ENCODE measurements at places on chromosomes 12 and 14.

- DNase-seq, result no peak
Measured at GRCh38 chr12:111954969-111955368, 58.0 kb downstream of the TMEM116 start.

DNA sequence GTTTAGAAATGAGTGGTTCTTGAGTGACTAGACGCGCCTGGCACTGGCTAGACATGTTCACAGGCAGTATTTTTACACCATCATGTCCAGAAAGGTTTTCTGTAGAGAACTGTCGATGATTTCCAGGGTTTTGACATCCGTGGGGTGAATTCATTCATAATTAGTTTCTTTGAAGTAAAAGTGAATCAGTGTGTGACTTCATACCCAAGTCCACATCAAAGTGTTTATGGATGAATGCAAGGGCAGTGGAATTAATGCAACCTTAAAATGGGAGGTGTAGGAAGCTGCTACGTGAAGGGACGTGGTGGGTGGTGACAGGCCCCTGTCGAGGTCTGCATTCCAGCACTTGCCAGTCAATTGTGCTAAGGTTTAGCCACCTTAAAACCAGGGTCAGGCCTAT lies 38.4 kb upstream of the ELK3 start:
- no peak for DNase-seq

- DNase-seq, result no peak
Measured at GRCh38 chr14:36295642-36296627, 24.5 kb downstream of the MBIP start.

DNA sequence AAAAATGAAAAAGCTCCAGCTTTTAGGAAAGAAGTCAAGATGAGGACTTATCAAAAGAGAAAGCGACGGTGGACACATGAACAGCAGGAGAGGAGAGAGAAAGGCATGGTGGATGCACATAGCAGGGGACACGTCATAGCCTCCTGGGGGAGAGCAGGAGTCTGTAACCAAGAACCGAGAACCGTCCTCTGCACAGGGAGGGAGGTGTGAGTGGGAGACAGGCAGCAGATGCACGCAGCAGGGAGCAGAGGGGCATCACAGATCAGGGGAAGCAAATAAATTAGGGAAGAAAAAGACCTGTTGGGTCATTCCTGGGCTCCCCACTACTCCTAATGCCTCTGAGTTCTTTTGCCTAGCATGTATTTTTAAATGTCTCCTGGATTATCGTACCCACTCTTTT lies 138.1 kb upstream of the RMST start:
- no peak for DNase-seq

DNA sequence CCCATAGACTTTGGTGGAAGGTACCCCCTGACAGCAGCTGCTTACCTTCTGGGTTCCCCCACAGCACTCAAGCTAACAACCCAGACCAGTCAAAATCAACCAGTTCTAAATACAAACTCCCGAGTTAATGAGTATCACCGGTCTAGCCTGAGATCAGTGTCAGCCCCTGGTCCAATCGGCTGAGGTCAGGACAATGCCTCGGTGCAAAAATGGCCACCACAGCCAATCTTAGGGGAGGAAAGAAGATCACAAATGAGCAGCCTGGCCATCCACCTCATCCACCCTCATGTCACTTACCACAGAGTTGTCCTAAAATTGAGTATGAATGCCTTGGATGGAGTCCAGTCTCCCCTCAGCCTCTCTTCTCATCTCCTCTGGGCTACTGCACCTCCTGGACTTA lies 128.5 kb downstream of the PHETA1 start:
- DNase-seq, result no peak

DNA sequence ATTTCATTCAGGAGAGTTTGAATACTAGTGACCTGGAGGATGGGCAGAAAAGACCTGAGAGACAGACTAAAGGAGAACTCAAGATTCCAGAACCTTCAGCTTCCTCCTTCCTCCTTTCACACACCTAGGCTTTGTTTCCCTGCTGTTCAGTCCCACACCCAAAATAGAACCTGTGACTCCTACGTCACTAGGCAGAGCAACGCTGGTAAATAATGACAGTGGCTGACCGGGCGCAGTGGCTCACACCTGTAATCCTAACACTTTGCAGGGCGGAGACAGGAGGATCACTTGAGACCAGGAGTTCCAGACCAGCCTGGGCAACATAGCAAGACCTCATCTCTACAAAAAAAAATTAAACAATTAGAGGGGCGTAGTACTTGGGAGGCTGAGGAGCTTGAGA lies 166.4 kb upstream of the FKBP4 start:
- DNase-seq, result no peak

DNA sequence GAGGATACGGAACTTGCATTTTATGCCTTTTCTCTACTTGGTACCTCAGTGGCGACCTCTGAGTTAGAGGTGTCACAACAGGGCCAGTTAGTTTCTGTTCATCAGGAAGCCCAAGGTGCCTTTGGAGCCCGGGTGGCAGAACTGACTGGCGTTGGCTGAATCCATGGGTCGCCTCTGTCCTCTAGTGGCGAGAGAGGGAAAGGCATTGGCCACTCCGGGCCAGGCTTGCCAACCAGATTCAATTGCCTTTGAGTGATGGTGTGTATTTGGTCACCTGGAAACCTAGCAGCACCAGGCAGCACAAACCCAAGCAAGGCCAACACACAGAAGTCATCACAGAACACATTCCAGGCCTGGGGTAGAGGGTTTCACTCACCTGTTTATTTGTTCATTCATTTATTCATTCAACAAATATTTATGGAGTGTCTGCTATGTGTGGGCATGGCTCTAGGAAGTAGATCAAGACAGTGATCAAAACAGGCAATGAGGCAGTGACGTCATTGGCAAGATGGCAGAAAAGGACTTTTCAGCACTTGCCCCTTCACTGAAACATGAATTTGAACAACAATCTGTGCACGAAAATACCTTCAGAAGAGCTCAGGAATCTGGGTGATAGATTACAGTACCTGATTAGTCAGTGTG lies 40.5 kb upstream of the KCNA5 start:
- DNase-seq, result no peak

- peak; percentile 40 for DNase-seq
Measured at GRCh38 chr12:123761841-123762714, at the start of gene DNAH10. DNAH10 (plus strand) TSS chr12:123762301; CDS start chr12:123762337, 36 bp downstream.

DNA sequence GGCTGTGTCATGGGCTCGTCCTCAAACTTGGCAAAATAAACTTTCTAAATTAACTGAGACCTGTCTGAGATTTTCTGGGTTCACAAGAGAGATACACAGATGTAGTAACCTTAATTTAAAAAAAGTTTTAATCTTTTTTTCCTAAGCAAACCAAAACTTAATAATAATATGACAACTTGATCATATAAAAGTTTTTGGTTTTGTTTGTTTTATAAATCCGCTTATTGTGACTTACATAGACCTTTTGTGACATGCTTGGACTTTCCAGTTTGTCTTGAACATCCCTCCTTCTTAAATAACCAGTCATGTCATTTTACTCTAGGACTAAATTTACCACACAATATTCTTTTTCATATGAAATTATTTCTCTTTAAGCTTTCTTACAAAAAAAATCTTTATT lies 8.5 kb downstream of the RDH12 start:
- DNase-seq, result no peak

- DNase-seq, result no peak
Measured at GRCh38 chr12:12476857-12477531, 85.7 kb downstream of the DUSP16 start.

- DNase-seq, result no peak
Measured at GRCh38 chr14:51950007-51950406, 39.3 kb upstream of the RTRAF start.

DNA sequence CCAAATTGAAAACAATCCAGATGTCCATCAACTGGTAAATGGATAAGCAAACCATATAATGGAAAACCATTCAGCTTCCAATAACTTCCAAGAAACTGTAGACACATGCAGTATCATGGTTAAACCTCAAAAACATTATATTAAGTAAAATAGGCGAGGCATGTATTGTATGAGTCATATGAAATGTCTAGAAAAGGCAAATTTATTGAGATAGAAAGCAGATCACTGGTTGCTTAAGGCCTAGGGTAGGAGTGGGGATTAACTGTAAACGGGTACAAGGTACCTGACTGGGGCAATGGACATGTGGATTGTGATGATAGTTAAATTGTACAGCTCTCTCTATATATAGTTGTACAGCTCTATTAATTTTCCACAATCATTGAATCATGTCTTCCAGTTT lies 21.3 kb upstream of the PAPLN start:
- no peak for DNase-seq

DNA sequence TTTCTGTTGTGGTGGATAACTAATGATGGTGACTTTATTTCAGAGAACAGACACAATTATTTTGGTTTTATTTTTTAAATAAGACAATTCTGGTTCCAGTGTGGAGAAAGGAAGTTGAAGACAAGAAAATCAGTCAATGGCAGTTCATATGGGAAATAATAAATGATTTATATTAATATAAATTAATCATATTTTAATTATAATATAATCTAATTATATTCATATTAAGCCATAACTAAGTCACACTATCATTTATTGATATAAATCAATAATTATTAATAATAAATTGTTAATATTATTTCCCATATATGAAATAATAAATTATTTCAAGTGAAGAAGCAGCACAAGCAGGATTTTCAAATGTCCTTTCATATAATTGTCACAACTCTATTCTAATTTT lies 2.8 kb downstream of the TOMM20L start:
- DNase-seq, result no peak

DNA sequence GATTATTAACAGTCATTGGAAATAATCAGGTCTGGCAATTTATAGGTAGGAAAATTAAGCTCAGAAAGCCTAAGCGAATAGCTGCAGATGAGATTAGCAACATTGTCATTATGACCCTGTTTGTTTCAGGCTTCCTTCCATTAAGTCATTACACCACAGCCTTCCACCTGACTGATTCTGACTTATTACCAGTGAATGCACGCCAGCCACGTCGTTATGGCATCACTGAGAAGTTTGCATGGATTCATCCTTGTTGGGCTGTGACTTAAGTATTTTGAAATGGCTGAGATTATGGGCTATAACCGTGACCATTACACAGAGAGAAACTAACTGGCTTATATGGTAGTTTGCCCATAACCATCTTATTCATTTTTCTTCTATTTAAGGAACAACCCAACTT lies 18.6 kb downstream of the RASSF8 start:
- no peak for DNase-seq

GRCh38 chr12:12467688-12468261 lies 94.9 kb downstream of the DUSP16 start:
- no peak for DNase-seq

DNA sequence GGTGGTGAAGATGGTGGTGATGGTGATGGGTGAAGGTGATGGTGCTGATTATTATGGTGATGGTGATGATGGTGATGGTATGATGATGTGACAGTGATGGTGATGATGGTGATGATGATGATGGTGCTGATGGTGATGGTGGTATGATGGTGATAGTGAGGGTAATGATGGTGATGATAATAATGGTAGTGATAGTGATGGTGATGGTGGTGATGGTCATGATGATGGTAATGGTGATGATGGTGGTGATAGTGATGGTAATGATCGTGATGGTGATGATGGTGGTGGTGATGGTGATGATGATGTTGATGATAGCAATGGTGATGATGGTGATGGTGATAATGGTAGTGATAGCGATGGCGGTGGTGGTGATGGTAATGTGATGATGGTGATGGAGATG lies 197.9 kb upstream of the ALG10B start:
- no peak for DNase-seq

DNA sequence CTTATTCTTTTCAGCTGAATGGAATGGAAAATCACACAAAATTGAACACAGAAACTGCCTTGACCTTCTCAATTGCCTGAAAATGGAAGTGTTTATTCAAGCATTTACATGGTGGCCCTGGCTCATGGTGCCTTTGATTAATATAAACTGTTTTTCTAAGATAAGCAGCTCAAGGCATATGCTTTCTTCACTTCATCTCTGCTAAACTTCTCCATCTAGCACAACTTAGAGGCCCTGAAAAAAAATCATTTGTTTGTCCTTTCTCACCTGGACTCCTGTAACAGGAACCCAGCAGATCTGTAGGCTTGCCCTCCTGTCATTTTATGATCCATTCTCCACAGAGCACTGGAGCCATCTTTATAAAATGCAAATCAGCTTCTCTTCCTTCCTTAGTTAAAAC lies 117.5 kb upstream of the KRR1 start:
- DNase-seq, result no peak

DNA sequence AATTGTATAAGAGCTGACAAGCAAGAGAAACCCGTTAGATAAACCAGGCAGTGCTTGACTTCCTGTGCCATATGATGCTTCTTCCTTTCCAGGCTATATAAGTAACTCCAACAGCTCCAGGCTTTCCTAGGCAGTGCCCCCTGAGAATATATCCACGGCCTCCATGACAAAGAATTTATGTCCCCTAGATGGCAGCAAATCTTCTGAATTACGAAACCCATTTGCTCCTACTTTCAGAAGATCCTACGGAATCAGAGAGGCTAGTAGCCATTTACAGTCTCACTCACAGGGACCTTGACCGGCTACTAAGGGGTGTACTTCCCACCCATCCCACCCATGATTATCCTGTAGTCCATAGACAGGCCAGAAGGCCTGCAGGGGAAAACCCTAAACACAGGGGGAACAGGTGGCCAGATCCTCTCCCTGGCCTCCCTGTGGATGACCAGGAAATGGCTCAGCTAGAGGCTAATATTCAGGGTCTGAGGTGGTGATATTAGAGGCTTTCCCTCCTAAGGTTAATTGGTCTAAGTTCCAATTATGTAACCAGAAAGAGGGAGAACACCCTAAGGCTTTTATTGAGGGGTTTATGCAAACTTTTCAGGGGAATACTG lies 77.2 kb upstream of the DCD start:
- peak; percentile 41 for DNase-seq

- no peak for DNase-seq
Measured at GRCh38 chr12:68200854-68201253, 24.8 kb downstream of the IL26 start.

DNA sequence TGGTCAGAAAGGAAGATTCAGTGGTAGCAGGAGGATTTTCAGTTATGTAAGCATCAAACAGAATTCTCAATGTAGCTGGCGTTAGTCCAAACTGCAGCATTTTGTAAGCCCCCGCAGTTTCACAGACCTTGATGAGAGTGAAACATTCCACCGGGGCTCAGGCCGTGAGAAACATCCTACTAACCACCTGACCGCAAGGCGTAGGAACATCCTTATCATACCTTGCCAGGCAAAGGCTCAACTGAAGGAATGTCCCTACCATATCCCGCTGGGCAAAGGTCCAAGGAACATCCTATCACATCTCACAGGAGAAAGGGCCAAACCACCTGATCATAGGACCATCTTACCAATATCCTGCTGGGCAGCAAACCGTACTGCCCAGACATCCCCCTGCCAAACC lies 624.8 kb upstream of the TMEM132C start:
- DNase-seq, result no peak

DNA sequence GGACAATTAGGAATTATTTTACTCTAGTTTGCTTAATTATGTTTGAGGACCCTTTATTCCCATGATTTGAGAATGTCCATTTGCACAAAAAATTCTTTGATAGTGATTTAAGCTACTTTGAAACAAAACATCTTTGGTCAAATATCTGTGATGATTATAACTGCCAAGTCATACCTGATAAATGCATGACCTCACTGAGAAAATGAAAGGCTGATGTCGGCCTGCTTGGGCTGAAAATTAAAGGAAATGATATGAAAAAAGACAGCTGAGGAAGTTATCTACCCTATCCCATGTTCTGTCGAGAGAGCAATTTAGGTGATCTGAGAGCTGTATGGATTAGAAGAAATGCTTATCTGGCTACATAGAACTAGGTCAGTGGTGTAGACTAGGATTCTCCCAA lies 43.6 kb downstream of the ATL1 start:
- DNase-seq, result no peak

All from NCI-H2171 (cell line).